Inflammatory macrophage treated with lipopolysaccharide for 1 hour (primary cell): ENCODE measurements at places on chromosomes 4 and X.

DNA sequence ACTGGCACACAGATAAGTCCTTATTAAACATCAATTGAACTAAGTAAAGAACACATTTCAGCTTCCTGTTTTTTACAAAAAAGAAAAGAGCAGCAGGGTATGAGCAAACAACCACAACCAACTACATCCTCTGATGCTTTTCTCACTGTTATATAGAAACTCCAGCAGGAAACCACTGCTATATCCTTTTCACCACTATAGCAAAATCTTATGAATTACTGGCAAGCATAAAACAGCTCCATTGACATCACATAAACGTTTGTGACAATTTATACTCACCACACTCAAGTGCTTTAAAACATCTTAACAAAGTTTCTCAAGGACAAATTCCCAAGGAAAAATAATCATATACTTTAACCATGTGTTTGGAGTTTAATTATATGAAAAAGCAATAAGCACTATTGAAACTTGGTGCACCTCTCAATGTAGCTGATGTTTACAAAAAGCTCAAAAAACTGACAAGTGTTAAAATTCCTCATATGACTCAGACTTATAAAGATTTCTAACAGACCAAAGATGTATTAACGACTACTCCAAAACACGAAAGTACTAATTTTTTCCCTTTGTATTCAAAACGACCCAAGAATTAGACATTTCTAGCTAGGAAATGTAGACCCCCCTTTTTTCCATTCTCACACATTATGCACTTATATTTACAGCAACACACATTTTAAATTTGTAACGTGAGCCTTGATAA is 12.9 kb downstream of the GPRIN3 start:
- DNase-seq = no peak

GRCh38 chrX:18286322-18286831 is 65.7 kb upstream of the BEND2 start:
- no peak for DNase-seq

DNA sequence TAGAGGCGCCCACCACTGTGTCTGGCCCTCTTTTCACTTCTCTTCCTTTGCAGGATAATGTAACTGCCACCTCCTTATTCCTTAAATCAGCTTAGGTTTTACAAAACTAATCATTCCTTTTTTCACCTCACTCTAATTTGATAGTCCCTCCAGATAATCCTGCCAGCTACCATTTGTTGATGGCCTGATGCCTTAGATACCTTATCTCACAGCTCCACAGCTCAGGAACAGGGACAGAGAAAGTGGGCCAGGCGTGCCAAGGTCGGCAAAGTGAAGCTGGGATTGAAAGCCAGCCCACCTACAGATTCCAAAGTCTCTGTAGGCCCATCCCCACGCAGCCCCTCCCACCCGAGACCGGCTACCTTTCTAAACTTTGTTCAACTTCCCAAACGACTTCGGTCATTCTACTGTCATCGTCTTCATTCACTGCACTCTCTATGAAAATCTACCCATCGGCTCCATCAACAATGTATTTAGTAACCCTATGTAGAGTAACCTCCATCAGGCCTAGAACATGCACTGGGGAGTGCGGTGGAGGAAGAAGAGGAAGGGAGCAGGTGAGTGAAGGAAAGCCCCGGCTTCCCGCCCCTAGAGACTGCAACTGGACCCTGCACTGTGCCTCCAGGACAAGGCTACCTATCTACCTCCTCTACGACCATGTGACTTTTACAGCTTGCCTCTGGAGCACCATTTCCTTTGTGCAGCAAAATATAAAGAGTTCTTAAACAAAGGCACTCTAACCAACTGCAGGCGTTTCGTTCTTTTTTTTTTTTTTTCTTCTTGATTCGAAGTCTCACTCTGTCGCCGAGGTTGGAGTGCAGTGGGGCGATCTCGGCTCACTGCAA is 1.5 kb downstream of the CASP6 start:
- no peak for DNase-seq

DNA sequence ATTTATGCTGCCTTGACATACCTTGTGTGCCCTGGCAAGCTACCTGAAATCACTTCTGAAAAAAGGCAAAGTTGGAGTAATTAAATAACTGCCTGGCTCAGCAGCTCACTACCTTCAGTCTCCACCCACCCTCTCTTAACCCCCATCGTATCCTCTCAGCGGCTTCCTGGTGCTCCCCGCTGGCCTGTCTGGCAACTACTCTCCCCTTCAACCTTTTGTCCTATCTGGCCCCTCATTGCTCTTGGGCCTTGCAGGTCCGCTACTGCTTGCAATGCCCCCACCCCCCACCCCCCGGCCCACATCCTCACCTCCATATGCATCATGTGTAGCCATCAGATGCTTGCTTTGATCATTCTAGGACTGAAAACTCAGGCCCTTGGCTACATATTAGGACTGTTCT is 34.5 kb downstream of the PRPS1 start:
- DNase-seq = no peak

DNA sequence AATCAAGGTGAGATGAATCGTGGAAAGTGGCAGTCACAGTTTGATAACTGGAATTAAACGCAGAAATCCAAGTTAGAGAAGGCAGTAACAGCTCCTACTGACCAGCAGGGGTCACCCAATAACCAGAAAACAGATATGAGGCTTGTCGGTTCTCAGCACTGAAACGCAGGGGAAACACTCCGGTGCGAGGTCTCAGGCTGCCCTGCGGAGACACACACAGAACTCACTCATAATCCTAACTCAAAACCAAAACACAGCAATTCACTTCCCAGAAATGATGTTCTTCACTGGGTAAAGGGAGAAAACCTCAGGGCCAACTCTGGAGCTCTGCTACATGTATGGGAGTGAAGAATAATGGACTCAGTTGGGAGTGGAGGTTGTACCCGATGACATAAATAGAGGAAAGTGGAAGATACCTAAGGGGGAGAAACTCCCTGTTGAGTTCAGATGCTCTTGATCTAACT is 384.4 kb downstream of the RAPGEF2 start:
- peak; percentile 52 for DNase-seq

- peak; percentile 80 for DNase-seq
Observed at GRCh38 chr4:184329659-184330400, 112.2 kb upstream of the ENPP6 start.

DNA sequence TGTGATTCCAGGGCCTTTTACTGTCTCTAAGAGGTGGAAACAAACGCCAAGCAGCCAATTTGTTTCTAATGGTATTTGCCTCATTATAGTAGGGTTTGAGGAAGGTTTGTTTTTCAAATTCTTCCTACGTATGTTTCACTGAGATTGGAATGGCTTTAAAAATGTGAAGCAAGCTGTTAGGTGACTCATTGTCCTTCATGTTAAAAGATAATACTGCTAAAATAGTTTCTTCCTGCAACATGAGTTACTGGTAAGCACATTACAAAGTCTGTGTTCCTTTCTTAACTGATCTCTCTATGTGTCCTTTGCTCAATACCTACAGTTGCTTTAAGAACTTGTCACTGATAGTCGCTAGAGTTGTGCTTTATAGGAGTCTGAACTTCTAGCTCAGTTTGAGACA is 1183.9 kb downstream of the RPA4 start:
- no peak for DNase-seq

- no peak for DNase-seq
Observed at GRCh38 chrX:63349307-63349706, 1.8 kb downstream of the SPIN4 start.

GRCh38 chr4:1783970-1784369 is 9.1 kb upstream of the FGFR3 start:
- DNase-seq = no peak

DNA sequence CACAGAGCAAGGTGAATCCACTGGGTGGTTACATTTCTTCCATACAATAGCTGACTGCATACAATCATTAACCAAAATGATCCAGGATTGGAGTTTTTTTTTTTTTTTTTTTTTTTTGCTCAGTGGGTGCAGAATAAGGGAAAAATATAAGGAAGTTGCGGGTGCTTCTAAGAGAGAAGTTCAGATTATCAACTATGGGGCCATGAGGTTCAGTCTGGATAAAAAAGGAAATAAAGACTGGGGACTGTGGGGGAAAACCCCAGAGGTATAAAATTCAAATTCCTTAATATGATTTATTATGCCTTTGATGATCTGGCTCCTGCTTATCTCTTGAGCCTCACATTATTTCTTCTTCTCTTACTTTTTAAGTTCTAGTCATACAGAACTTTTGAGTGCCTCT is 5.9 kb upstream of the EIF1AX start:
- DNase-seq = peak; percentile 42

- DNase-seq = no peak
Observed at GRCh38 chrX:9532349-9532748, 67.5 kb downstream of the TBL1X start.

GRCh38 chr4:101262683-101263082 is 84.6 kb downstream of the PPP3CA start:
- no peak for DNase-seq

DNA sequence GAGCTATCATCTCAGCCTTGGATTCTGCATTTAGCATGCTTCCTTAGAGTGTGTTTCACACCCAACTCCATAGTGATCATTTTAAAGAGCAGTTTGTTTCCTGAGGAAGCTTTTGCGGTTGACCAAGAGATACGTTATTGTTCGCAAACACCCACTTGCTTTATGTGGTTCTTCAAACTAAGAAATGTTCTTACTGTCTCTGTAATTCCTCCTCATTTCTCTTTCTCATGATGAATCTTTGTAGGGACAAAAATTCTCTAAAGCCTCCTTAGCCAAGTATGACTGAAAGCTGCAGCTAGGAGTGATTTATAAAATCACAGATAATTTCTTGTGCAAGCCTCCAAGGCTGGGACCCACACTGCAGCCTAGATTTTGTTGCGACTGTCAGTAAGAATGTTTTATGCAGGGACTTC is 10.0 kb downstream of the TNIP3 start:
- no peak for DNase-seq

DNA sequence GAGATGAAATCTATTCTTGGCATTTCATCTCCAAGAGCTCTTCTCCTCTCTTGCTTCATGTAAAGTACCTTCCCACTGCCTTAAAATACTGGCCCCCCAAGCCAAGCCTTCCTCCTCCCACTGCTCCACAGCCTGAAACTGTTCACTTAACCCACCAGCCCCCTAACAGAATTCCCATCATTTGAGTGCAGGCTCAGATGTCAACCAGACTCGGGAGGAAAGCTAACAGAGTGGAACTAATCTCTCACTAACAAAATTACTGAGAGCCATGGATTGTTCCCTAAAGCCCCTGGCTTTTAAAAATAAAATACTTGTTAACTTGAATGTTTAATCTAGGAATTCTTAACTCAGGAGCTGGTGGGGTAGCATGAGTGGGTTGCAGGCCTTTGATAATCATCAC is 7.1 kb upstream of the DCUN1D4 start:
- no peak for DNase-seq

GRCh38 chr4:158020734-158021346 is 152.0 kb downstream of the GASK1B start:
- no peak for DNase-seq

DNA sequence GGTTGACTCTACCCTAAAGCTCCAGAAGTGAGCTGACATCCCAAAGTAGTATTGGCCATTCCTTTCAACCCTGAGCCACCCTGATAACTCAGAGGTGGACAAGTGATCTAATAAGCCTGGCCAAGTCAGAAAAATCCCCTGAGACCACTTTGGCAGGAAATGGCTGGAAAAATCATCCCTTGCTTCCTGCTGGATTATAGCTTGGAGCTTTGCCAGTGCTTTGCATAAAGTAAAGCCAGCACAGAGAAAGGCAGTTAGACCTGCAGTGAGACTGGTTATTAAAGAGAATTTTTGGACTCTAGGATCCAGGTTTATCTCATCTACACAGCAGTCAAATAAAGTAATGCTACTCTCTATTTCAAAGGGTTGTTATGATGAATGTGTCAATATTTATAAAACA is 6.4 kb downstream of the CXCL3 start:
- DNase-seq = no peak
